ENCODE measurements at places on chromosomes 11 and 22.

DNA sequence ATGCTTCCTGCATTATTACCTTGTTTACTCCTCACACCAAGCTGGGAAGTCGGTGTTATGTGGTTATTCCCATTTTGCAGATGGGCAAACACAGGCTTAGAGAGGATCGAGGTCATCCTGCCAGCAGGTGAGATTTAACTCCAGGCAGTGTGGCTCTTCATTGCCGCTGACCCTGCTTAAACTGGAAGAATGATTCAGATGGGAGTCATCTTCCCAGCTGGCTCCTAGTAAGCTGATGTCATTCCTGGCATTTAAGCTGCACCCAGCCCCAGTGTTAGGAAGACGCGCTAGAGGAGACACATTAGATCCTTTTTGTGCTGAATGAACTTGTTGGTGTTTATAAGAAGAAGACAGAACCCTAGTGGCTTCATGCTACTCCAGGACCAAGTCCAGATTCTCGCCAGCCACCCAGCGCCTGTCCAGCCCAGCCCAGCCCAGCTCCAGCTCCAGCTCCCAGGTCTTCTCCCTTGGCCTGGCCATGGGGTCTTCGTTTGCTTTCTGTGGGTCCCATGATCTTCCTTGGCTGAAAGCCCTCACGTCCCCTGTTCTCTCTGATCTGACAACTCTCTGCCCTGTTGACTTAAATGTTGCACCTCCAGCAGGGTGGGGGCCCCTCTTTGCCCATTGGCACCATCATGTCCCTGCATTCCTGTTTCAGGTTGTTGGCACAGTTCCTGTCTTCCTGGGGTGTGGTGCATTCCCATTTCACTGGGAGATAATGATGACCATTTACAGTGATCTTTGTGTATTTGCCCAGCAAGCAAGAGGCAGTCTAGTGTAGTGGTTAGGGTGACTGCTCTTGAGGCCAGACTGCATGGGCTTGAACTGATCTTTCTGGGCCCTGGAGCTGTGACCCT is 13.6 kb downstream of the PARVB start:
- DNase-seq, result no peak

GRCh38 chr11:80097146-80097545 is 656.3 kb upstream of the TENM4 start:
- DNase-seq, result no peak

GRCh38 chr11:34162493-34162820 is 57.0 kb downstream of the NAT10 start:
- DNase-seq, result no peak

- DNase-seq, result no peak
These were observed 353.7 kb downstream of the INSC start for GRCh38 chr11:15468466-15468865.

GRCh38 chr11:36449561-36450096 is 60.4 kb downstream of the TRAF6 start:
- DNase-seq, result no peak

DNA sequence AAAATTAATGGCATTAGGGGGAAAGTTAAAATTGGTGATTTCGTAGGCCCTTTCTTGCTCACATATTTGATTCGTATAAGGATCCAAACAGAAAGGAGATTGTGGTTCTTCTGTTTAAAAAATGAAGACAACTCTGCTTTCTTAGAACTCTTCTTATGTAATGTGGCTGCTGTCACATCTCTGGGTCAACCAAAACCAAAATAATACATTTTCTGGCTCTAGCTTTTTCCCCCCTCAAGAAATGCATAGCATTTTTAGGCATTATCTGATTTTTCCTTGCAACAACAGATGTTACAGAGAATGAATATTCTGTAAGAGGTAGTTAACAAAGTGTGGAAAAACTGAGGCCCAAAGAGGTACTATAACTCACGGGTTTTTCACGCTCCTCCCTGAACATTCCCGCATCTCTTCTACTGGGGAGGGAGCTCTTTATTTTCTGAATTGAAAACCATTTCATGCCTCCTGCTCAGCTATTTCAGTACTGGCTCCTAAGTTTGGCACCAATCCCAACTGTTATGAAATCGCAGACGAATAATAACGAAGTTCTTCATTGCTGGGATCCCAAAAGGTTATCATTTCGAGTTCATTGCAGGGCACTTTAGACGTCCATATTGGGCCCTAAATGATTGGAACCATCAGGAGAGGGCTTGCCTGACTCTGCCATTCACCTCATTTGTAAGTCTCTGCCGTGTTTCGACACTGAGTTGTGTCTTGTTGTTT is 17.1 kb downstream of the GRAP2 start:
- no peak for DNase-seq

DNA sequence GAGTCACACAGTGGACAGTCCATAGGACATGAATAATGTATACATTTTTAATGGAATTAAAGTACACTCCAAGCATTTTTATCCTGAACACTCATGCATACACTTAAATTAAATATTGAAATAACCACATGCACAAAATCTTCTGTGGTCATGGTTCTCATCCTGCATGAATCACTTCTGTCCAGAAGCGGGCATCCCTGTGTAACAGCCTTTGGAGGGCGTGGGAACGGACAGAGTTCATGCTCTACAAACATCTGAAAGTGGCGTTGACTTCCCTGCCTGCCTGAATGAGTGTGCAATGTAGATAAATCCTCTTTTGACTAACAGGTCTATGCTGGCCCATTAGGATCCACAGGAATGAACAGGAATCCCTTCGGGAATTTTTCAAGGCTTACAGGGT is 780.2 kb downstream of the BRD1 start:
- DNase-seq, result no peak

DNA sequence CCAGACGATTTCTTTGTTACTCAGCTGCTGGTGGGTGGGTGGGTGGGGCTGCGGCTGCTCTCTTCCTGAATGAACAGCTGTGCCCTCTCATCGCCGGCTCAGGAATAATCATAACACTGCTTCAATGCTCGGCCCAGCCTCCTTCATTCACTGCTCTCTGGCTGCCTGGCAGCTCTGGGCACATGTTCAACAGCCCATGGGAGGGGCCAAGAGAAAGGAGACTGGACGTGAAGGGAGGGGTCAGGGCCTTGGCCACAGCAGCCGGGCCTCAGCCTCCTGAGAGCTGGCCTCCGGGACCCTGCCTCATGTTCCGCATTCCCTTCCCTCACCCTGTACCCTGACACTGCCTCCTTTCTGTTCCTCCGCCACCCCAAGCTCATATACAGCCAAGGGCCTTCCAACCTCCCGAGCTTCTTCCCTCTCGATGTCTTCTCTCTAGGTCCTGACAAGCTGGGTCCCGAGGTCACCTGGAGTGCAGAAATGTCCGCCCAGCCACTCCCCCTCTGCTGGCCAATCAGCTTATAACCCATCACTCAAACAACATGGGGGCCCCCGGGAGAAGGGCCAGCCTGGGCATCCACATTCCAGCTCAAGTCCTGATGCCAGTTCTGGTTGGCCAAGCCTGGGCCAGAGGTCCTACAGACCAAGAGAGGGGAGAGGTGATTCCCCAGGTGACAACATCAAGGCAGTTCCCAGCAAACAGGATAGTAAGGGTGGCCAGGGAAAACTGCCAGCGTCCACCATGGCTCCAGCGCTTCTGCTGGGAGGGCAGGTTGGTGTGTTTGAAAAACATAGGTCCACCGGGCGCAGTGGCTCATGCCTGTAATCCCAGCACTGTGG is 3.2 kb upstream of the CSDC2 start:
- no peak for DNase-seq

- DNase-seq, result no peak
These were observed 22.2 kb upstream of the CYP2D6 start for GRCh38 chr22:42152661-42153270.

DNA sequence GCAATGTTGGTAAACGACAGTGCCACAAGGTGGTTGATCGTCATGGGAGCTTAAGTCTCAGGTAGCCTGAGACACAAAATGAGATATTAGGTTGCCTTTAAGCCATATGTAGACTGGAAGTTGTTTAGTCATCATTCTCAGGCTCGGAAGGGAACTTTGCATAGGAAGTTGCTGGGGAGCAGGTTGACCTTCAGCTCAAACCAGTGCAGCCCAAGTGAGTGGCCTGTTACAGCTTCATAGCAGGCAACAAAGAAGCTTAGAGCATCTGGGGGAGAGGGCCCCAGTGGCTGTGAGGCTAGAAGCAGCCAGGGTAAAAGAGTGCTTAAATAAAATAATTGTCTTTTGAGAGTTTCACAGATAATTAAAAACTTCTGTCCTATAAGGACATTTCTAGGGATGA is 404.0 kb downstream of the GUCY1A2 start:
- no peak for DNase-seq

GRCh38 chr11:29914203-29914930 is 102.5 kb downstream of the KCNA4 start:
- no peak for DNase-seq

GRCh38 chr11:110878513-110878912 is 166.3 kb upstream of the ARHGAP20 start:
- no peak for DNase-seq

DNA sequence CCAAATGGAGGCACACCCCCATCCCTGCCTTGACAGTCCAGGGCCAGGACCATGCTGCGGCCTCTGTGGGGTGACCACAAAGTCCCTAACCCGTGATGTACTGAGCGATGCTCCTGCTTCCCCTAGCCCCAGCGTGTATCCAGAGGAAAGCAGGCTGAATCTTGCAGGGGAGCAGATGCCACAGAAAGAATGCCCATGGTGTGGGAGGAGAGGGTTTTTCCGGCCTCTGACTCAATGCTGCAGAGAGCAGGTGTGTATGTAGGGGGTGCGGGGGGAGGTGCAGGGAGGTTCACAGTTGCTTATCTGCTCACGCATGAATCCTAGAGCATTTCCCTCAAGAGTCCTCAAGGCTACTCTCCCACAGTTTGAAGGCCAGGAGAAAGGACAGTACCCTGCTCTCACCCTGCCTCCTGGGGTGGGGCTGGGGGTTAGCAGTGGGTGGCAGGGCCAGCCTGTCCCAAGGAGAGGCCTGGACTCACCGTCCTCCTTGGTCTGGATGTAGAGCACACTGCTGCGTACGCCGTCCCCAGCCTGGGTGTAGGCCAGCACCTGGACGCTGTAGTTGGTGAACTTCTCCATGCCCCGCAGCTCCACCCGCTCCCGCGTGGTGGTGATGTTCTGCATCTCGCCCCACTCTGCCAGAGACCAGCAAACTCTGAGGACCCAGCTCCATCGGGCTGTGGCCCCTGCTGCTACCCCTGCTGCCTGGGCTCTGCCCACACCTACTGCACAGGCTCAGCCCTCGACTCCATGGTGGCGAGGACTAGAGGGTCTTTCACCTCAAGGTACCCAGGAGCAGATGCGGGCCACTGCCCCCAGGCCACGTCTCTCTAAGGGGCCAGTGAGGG is 130.8 kb downstream of the CEP164 start:
- no peak for DNase-seq

- no peak for DNase-seq
These were observed 36.0 kb downstream of the C11orf65 start for GRCh38 chr11:108431370-108431769.

DNA sequence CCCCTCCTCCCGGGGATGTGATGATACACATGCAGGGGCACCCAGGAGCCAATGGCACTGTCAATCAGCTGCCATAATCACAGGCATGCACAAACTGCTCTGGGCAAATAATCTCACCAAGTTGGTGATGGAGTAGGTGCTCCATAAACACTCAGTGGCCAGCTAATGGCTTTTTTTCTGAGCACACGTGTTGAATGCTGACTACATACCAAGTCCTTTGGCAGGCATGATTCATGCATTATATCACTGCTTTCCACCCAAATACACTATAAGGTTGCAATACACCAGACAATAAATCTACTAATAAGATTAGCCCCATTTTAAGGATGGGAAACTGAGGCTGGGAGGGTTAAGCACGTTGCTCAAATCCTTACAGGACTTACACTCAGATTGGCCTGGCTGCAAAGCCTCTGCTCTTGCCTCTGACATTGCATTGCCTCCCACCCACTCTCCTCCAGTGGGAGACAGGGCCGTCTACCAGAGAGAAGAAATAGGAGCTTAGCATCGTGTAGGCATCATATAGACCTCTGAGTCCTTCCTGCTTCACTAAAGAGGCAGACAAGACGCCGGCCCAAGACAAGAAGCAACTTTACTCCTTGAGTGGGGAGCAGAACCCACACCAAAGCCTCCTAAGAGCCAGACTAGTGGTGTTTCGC is 32.7 kb upstream of the ACCSL start:
- DNase-seq, result no peak

GRCh38 chr11:74417860-74418508 is 19.8 kb upstream of the PGM2L1 start:
- no peak for DNase-seq

DNA sequence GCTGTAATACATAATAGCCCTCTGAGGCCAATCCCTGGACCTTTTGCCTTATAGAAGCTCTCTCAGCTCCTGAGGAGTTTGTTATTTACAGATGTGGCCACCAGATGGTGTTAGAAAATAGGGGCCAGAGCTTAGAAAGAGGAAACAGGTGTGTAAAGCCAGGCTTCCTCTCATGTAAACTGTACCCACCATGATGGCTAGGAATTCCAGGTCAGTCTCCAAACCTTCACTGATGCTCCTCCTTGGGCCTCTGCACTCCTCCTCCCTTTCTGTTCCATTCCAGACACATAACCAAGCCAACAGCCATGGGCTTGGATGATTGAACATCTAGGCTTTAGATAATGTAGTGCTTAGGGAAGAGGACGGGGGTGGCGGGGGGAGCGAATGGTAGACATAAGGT is 39.7 kb downstream of the USP35 start:
- DNase-seq, result peak; percentile 14

DNA sequence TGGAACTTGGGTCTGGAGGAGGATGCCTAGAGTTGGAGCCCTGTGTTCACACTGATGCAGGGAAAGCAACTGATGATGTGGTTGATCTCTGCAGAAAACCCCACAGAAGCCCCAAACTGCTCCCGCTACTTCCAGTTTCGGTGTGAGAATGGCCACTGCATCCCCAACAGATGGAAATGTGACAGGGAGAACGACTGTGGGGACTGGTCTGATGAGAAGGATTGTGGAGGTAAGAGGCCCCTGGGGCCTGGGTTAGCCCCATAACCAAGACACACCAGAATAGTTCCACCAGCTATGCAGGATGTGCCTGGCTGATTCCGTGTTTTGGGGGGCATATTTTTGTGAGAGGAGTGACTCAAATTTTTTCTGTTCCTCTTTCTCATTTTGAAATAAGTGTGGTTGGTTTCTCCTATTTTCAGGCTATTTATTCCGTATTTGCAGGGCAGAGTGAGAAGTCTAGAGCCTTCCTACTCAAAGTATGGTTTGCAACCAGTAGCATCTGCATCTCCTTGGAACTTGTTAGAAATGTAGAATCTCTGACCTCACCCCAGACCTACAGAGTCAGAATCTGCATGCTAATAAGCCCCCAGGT is 137.3 kb upstream of the SORL1-AS1 start:
- DNase-seq, result no peak

- DNase-seq, result no peak
These were observed 58.3 kb downstream of the MYO7A start for GRCh38 chr11:77186302-77186701.

GRCh38 chr11:78834886-78835285 is 260.2 kb upstream of the NARS2 start:
- no peak for DNase-seq

- no peak for DNase-seq
These were observed 20.7 kb upstream of the HTR3A start for GRCh38 chr11:113954235-113954634.
